ENCODE measurements at places on chromosomes 11 and 22.

- no peak for DNase-seq
Measured at GRCh38 chr11:108398439-108398838, 68.9 kb downstream of the C11orf65 start.

- DNase-seq: no peak
Measured at GRCh38 chr11:105699203-105699602, 89.3 kb downstream of the GRIA4 start.

DNA sequence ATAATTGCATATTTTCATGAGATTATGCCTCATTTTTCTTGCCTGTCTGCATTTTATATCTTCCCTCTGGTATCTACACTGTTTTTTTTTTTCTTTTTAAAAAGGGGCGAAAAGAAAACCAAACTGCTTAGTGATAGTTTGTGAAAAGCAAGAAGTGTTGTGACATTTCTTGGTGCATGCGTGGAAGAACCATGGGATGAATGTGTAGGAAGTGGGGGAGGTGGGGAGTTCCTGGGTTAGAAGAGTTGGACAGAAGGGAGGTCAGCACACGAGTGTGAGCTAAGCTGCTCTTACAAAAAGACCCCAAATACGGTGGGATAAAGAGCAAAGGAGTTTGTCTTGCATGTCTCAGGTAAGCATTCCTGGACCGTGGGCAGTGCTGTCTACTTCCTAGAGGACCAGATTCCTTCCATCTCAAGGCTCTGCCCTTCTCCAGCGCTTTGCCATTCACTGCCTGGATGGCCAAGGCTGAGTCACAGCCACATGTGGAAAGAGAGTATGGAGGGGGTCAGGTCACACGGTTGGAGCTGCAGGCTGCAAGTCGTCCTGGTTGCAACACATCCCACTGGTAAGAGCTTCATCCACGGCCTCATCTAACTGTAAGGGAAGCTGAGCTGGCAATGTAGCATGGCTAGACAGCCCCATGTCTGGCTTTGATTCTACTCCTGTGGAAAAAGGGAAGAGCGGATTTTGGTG is 300.6 kb downstream of the DDX10 start:
- no peak for DNase-seq

DNA sequence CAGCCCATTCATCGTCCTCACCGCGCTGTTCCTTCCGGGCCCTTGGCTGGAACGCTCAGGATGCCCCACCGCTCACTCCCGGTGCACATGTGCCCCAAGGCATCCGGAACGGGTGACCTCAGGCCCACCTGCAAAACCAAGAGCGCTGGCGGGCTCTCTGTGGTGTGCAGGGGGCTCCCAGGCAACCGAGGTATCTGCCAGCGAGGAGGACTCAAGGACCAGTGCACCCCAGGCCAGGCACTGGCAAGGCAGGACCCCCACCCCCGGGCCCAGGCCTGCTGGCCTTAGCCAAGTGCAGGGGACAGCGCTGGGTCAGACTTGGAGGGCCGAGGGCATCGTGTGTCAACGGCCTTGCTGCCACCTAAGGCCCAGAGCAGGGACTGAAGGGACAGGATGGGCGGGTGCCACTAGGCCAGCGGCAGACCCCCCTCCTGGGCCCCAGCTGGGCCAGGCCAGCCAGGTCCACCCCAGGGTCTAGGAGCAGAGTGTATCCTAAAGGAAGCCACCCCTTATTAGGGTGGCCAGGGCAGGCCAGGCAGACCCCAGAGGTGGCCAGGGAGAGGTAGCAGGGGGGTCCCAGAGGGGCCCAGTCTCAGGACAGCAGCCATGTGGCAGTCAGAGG is 8.5 kb downstream of the TNNT3 start:
- no peak for DNase-seq

DNA sequence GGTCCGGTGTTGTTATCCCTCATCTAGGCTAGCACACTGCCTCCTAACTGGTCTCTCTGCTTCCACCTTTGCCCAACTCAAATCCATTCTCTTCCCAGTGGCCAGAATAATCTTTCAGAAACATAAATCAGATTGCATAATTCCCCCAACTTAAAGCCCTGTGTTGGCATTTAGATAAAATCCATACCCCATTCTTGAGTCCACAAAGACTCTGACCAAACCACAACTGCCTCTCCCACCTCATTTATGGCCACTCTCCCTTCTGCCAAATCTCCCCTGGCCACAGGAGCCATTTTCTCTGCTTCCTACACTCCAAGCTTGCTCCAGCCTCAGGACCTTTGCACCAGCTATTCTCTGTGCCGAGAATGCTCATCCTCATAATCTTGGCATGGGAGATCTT is 36.8 kb downstream of the IL18 start:
- DNase-seq: no peak

DNA sequence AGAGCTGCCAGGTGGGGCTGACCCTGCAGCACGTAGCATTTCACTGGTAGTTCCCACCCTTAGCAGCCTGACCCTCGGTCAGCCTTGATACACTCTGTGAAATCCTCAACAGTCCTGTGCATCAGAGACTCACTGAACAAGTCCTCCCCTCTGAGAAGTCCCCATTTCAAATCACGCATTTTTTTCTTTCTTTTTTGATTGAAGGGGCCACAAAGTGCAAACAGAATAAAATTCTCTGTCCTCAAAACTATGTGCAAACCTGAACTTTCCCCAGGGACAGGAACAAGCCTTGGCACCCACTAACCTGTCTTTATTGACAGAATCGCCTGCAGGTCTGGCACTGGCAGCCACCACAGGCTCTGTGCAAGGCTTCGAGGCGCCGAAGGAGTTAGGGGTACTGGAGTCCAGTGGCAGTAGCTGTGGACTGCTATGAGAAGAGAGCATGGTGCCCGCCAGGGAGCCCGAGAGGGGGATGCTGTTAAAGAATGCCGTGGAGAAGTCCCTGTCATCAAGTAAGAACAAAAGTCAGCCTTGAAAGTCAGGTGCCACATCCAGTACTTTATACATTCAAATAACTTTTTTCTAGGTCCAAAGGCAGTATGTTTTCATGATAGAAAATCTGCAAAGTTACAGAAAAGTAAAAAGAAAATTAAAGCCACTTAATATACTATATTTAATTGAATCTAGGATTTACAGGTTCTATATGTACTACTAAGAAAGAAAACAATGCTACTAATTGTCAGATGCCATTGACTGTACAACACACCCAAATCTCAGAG is 53.8 kb downstream of the HIRA start:
- no peak for DNase-seq

DNA sequence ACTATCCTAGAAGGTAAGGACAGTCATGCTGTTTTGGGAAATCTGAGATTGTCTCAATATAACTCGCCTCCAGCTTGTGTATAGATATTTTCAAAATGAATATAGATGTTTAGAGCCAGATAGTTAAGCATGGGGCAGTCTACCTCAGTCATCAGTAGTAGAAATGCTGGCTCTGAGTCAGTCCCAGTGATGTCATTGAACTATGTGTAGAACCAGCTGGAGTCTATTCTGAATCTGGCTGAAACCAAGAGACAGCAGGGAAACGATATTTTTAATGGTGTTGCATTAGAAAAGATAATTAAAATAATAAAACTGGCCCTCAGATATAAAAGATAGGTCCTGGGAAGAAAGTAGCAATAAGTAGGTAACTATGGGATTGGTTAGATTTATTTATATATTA is 25.9 kb downstream of the PIWIL4 start:
- DNase-seq: no peak

DNA sequence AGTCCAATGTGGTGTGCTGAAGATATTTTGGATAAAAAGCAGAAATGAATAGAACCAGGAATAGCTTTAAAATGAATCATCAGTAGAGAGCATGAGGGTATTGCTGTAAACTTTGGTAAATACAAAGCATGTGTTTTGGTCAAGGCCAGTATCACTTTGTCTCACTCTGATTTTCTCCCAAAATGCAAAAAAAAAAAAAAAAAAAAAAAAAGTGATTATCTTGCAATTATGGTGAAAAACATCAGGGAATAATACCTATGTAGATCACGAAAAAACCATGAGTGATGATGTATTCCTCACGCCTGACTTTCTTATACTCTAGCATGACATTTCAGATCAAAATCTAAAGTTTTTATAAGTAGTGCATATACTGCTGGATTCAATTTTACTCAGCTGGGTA is 897.9 kb upstream of the FAT3 start:
- no peak for DNase-seq

GRCh38 chr11:117671370-117671769 is 125.6 kb downstream of the DSCAML1 start:
- no peak for DNase-seq

- DNase-seq: no peak
Measured at GRCh38 chr11:70230151-70230839, 27.2 kb downstream of the FADD start.

- no peak for DNase-seq
Measured at GRCh38 chr22:35837101-35837727, 119.5 kb downstream of the APOL5 start.

DNA sequence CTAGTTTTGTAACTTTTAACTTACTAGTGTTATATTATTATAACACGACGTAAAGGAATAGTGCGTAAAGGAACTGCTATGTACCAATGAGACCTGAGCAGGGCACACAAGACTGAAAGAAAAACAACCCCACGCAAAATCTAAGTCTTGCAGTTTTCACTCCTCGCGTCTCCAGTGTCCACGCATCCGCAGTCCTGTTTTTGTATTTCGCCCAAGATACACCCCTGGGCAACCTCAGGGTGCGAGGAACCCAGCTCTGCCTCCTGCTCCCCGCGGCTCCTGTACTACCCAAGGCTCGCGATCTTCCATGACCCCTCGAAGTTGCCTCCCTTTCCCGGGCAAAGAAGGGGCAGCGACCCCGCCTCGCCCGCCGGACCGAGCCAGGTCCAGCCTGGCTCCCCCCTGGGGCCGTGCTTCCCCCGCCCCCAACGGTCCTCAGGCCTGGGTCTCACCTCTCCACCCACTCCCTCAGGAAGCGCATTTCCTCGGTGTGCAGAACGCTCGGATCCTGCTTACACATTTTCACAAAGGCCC is 393 bp downstream of the ST13 start:
- no peak for DNase-seq

- no peak for DNase-seq
Measured at GRCh38 chr11:110786226-110786902, 74.1 kb upstream of the ARHGAP20 start.

DNA sequence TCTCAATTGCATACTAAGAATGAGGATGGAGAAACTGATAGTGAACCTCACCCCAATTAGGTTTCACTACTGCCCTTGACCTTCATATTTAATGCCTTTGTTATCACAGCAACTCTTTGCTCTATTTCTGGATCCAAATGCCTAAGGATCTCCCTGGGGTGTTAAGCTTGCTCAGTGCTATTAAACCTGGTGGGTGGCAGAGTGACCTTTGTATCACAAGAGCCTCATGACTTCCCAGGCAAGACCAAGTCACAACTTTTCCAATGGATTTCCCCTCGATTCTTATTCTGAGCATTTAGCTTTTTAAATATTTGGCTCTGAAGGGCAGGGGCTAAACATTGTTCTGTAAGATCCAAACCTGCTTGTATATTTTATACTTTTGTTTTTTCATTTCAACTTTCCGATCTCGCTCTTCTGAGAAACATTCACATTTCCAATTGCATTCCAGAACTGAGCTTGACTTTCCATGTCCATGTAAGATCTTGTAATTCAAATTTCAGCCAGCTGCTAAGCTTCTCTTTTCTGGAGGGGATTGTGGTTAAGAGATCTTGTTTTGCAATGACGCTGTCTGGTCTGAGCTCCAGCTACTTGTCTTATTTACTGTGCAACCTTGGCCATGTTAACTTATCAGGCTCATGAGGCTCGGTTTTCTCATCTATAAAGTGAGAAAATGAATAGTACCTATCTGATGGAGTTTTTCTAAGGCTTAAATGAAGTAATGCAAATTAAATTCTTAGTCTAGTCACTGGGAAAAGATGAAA is 6.4 kb upstream of the EHF start:
- no peak for DNase-seq

- DNase-seq: peak; percentile 62
Measured at GRCh38 chr11:33912405-33913361, 20.8 kb upstream of the LMO2 start.

DNA sequence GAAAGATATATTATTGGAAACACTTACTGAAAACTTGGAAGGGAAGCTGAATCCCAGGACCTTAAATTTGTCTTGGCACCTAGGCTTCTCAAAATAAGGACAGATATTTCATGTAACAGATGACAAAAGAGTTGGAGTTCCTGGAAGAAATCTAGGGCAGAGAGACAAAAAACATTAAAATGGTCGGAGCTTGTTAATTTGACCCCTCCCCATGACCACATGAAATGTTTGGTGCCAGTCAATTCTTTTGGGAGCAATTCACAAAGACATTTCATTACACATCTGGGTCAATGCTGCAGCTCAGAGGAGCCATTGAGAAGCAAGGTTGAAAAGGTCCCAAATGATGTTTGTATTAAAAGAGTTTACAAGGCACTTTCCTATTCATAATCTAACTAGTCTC is 162.0 kb upstream of the GUCY1A2 start:
- DNase-seq: no peak

GRCh38 chr11:103406357-103406756 is 297.1 kb downstream of the DYNC2H1 start:
- no peak for DNase-seq

GRCh38 chr11:75516886-75517285 is 8.9 kb downstream of the GDPD5 start:
- DNase-seq: peak; percentile 40

GRCh38 chr22:40040927-40041326 is 46.2 kb downstream of the FAM83F start:
- peak; percentile 75 for DNase-seq

- DNase-seq: no peak
Measured at GRCh38 chr22:21651521-21652009, 9.5 kb downstream of the SDF2L1 start.

- DNase-seq: peak; percentile 31
Measured at GRCh38 chr11:108961095-108961494, 296.2 kb downstream of the DDX10 start.

DNA sequence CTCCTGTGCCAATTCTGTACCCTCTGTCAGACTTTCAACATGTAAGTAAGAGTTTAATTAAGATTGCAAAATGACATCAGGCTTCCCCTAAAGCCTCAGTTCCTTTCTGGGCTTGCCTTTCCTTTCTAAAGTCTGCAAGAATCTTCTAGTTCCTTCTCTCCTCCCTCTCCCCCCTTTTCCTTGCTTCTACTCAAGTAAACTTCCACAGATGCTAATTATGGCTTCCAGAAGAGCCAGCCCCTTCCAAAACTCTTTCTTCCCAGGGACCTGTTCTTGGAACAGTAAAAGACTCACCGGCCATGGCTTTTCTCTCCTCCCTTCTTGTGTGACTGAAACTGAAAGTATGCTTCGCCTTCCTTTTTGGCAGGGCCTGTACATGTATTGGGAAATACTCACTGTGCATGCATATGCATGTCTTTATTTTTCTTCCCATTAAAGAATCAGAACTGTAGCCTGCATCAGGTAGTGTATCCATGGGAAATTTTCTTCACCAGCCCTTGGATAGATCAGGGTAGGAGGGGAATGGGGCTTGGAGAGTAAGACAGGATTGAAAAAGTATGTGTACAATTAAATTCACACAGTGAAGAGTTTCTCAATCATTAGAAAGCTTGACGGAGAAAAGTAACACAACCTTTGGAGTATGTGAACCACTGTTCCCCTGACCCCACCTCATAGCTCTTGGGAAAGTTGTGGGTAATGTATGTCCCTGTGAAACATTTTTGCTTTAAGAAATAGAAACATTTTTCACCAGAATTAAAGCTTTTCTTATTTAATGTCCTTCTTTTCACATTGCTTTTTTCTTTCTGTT is at the start of gene CASP1:
TSS of gene CASP1 (minus strand) at position 332 of the 808 bp plus-strand sequence. CDS start at position 301, 31 bp downstream.
- DNase-seq: peak; percentile 11

- no peak for DNase-seq
Measured at GRCh38 chr11:125337836-125338834, 157.9 kb downstream of the FEZ1 start.
